ENCODE measurements at places on chromosomes 16 and 17.
A peak's percentile ranks its signal among the peaks of the same experiment; 100 is the strongest.

DNA sequence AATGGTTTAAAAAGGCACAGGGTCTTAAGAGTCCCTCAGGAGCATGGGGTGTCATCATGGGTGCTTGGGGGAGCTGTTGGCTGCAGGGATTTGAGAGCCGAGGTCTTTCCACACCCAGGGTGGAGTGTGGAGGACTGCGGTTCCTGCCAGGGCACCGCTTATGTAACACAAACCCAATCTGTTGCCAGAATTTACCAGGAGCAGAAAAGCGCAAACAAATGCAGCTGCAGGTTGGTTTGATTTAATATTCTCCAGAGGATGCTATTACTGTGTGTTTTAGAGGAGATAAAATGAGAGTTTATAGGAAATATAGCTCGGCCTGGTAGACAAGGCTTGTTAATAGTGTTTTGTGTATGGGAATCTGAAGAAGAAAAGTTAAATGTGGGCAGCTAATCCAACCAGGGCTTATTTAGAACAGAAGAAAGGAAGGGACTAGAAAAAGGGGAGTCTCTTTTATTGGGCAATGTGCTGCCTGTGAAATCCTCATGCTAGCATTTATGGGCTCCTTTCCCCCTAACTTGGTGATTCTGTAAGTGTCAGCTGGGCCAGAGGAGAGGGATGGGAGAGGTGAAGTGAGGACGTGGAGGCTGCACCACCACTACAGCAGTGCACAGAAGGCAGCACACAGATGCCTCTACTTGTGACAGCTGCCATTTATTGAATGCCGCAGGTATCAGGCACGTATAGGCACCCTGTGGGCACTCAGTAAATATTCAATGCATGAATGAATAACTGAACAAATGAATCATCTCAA lies 174.7 kb downstream of the KATNIP start:
- no peak for DNase-seq

DNA sequence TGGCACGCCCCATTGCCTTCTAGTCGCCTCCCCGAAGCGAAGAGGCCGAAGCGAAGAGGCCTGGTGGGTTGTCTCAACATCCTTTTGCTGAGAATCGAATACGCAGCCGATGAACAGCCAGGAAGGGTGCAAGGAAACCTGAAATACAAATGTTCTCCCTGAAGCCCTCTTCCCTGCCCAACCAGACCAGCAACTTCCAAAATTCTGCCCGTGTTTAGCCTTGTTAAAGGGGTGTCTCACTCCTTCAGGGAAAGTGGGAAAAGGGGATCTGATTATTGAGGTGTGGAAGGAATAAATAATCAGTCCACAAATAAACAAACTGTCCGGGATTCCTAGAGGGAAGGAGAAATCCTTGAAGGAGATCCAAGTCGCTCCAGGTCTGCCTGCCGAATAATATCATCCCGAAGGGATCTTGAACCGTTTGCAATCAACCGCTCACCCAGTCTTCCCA lies 1.4 kb upstream of the FOXC2 start:
- DNase-seq: no peak

DNA sequence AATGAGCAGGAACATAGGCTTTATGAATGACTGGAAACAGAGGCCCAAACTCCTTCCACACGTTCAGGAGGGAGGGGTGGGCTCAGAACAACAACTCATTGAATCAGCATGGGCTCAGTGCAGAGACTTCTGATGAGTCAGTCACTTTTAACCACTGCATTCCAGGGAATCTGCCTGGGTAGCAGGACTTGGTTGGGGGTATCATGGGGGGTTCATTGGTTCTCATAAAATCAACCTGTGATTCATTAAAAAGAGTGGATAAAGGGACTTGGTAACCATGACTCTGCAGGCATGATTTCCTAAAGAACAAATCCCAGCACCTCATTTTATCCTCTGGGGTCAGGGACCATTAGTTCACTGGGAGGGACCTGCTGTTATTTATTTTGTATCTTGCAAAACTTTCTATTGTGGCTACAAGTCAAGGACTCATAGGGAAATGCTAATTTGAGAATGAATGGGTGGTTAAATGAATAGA lies 13.8 kb downstream of the ITGB3 start:
- DNase-seq: no peak

- no peak for DNase-seq
These were observed 79.7 kb upstream of the BRD7 start for GRCh38 chr16:50448522-50448921.

DNA sequence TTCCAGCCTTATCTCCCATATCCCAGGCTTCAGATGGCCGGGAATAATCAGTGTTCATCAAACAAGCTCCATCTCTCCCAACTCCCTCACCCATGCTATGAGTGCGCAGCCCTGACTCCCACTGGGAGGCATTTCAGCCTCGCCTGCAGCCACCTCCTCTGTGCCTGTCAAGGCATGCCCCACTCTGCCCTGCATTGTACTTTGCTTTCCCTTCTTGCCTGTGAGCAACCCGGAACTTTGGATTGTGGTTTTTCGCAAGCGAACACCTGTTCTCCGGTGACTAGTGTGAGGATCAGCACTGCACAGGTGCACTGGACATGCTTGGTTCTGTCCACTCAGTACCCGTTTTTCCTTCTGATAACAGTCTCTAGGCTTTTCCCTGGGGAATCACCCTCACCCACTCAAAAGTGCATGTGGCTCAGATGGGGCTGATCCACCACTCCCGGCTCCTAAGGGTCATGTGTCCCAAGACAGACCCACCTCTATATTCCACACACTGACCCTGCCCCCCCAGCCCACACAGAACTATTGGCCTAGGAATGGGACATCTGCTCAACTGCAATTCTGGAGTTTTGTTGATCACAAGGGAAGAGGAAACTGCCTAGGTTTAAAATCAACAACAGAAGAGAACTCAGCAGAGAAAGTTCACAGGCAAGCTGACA lies 9.1 kb downstream of the CHST6 start:
- no peak for DNase-seq

GRCh38 chr17:36599546-36600250 lies 1.7 kb upstream of the MRM1 start:
- no peak for DNase-seq

DNA sequence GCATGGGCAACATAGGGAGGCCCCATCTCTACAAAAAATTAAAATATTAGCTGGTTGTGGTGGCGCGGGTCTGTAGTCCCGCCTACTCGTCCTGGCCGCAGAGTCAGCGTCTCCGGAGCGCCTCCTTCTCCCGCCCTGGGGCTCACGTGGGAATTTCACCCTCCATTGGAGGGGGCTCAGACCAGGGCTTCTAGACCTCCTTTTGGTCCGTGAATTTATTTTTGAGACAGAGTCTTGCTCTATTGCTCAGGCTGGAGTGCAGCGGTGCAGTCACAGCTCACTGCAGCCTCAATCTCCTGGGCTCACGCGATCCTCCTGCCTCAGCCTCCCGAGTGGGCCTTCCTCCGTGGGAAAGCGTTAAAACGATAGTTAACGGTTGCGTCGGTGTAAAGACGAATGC lies 394 bp upstream of the NME4 start:
- no peak for DNase-seq

DNA sequence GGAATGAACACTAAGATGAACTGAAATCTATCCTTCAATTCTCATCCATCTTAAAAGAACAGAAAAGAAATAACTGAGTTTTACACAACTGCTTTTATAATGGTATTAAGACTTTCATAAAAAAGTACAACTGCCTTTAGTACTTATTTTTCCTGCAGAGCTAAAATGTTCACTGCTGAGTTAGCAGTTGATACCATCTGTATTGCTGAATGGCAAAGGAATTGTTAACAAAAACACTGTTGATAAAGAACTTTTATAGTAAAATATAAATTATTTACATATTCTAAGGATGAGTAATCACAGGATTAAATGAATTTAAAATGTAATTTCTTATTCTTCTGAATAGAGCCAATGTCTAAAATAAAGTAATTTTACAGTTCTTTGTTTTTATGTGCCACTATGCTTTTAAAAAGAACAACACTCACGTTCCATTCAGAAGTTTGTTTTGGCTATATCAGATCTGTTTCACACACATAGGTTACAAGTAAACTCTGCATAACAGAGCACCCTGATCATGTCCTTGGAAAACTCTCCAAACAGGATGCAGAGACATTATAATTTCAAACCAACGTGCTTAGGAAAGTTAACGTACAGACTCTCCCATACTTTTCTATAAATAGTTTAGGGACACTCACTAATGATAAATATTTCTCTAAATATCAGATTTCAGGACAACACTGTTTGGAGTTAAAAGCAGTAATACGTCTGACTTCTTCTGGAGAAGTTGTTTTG lies 151.1 kb downstream of the ITFG1 start:
- no peak for DNase-seq

DNA sequence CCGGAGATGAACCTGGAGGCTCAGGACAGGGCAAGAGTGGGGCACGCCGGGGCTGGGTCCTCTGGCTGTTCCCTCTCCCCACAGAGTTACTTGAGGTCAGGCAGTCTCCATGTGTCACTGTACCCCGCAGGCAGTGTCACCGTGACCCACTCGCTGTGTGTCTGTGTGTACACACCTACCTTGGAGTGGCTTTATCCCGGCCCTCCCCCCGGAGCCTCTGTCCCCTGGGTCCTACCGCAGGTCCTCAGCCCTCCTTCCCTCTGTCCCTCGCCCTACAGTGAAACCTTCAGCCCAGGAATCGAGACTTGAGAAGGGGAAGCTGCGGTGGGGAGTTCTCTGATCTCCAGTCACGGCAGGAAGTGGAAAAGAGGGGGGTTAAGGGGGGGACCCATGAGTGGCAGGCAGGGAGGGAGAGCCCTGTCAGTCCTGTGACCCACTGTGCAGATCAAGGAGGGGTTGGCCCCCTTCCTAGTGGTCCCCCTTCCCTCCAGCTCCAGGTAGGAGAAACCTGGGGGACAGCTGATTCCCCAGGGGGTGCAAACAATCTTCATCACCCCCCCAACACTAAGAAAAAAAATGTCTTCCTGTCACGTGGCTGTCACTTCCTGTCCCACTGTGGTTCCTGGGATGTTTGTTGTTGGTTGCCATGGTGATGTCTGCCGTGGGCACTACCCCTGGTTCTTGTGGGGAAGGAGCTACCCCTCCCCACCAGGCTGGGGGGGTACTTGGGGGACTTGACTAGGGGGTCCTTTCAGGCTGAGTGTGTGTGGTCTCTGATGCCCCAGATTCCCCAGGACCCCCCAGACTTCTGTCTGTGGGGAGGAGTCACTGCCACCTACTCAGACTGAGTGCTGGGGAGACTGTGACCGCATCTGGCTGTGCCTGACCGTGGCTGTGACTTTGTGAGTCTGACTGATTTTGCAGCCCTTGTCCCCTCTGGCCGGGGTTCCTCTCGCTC lies 13.7 kb downstream of the RARA start:
- DNase-seq: peak; percentile 96

DNA sequence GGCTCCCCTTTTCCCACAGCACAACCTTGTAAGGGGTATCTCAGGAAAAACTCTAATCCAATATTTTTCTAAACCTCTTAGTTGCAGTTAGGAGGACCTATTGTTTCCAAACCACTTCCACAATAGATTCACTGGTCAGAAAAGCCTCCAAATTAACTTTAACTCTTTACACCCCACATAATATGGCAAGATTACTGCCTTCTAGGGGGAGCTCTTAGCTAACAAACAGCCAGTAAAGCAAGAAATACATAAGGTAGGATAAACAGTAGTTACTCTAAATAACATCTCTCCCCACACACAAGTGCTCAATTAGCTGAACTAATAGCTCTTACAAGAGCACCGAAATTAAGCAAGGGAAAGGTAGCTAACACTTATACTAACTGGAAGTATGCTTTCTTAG lies 192.1 kb upstream of the KIF2B start:
- DNase-seq: no peak

DNA sequence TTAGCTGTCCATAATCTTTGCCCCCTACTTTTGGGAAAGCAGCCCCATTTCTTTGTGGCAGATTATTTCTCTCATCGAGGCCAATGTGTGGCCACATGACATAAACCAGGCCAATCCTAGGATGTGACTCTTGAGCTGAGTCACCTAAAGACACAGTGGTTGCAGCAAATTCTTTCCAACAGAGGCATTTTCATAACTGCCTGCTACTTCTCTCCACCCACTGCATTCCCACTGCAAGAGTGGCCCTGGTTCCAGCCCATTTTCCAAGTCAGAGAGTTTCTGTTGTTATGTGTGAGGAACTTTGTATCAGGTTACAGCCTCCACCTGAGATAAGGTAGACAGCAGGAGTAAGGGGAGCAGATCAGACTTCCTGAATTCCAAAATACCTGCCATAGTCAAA lies 195.2 kb downstream of the RGS9 start:
- DNase-seq: no peak

GRCh38 chr17:55726440-55726839 lies 3.8 kb upstream of the TMEM100 start:
- no peak for DNase-seq

GRCh38 chr16:66935314-66936011 lies at the start of gene CES2:
Gene CES2, plus strand, starts transcription at chr16:66935516. Its CDS starts 120 bp downstream, at chr16:66935636.
- no peak for DNase-seq

- peak; percentile 46 for DNase-seq
These were observed 7.1 kb upstream of the AKTIP start for GRCh38 chr16:53509906-53510703.

- DNase-seq: no peak
These were observed 121.5 kb upstream of the ADAMTS18 start for GRCh38 chr16:77556201-77556873.

- DNase-seq: no peak
These were observed 1.5 kb downstream of the ALOXE3 start for GRCh38 chr17:8116776-8117175.

DNA sequence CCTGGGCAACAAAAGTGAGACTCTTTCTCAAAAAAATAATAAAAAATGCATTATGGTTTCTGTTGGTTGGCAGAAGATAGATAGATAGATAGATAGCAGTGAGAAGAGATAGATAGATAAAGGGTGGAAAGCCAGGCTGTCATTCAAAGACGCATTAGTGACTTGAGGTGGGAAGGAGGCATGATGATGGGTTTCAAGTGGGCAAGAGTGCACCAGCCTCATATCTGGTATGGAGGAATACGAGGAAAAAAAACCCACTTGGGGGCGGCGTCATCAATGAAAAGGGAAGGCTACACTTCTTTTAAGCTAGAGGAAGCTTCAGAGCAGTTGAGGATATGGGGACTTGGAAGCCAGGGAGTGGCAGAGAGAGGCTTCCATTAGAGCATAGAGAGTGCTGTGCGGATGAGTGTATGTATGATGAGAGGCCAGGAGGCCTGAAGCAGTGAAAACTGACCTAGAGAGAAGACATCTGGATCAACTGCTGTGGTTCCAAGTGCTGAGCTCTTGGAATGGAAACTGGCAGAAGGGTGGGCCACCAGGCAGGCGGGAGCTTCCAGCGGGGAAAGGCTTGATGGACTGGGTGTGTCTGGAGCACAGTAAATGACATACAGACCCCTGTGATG lies 31.8 kb downstream of the CEP95 start:
- no peak for DNase-seq

- DNase-seq: no peak
These were observed 71.1 kb downstream of the RPH3AL start for GRCh38 chr17:281365-281999.

- DNase-seq: no peak
These were observed 387.5 kb downstream of the UTP18 start for GRCh38 chr17:51647826-51648225.

DNA sequence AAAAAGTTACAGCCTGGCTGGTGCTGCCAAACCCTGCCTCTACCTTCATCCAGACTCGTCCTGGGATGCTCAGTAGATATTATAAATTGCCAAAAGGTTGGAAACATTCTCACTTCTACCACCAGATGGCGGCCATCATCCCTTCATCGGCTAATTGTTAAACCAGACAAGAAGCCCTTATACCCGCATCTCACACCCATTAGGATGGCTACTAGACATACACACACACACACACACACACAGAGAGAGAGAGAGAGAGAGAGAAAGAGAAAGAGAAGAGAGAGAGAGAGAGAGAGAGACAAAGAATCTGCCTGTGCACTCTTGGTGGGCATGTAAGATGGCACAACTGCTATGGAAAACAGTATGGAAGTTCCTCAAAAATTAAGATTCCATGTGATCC lies 15.0 kb upstream of the SCIMP start:
- peak; percentile 74 for DNase-seq

GRCh38 chr16:11967195-11967911 lies 2.3 kb downstream of the TNFRSF17 start:
- DNase-seq: no peak
